ENCODE measurements at places on chromosomes 12 and 14.

GRCh38 chr14:96102081-96102856 lies 63.1 kb downstream of the C14orf132 start:
- DNase-seq = no peak

- no peak for DNase-seq
These were observed 93.3 kb upstream of the RIC8B start for GRCh38 chr12:106681210-106681609.

GRCh38 chr12:617304-617915 lies 45.8 kb downstream of the NINJ2 start:
- DNase-seq = no peak

- no peak for DNase-seq
These were observed 877.0 kb upstream of the TMEM132C start for GRCh38 chr12:127389923-127390322.

- no peak for DNase-seq
These were observed 49.0 kb downstream of the TSPAN11 start for GRCh38 chr12:30975581-30975980.
